ENCODE measurements at places on chromosomes 4 and X.

DNA sequence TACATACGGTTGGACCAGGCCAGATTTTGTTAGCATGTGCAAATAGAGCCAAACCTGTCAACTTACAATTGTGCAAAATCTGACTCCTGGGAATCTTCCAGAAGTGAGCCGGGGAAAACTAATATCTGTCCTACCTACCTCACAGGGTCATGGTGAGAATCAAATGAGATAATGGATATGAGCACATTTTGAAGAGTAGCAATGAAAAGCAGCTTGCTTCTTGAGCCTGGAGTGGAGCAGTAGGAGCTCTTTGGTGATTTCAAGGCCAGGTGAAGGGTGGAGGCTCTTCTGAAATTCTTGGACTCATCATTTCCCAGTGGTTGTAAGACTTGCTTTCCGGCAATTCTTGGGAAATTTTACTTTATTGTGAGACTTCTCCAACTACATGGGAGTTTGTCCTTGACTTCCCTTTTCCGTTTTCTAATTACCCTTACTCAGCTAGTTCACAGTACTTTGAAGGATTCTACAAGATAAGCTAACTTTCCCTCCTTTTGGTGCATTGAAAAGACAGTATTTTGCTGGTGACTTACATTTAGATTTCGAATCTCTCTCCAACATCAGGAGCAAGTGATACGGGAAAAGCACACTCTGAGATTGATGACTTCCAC lies 12.2 kb downstream of the PLAC1 start:
- no peak for DNase-seq

- peak; percentile 1 for DNase-seq
Observed at GRCh38 chrX:70479922-70480659, 35.5 kb downstream of the DLG3 start.

DNA sequence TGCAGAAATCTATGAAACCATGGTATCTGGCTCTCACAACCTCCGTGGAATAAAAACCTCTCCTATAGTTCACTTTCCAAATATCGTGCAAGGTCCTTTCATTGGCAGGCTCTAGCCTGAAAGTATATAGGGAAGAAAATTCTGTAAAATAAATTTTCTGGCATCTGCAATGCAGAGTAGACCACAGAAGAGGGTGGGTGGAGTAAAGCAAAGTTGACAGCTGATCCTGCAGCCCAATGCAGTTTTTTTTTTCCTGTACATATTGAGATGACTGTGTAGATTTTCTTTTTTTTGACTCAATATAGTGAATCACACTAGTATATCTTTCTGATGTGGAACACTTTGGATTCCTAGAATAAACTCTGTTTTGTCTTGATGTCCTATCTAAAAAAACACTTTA lies 56.7 kb downstream of the NPY2R start:
- DNase-seq, result no peak

DNA sequence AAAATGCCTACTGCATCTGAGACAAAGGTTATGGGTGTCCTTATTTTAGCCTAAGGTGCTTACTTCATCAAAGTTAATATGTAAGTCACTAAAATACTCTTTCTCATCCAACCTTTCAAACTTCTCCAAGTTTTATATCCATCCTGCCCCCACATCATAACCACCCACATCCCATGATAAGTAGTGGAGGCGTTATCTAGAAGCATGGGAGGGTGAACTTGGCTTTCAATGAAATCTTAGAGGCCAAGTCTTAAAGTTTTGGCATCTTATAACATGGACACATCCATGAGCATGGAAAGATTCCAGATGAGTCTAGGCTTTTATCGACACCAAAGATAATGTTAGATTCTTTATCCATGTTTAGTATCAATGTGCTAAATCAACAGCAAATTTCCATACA lies 22.9 kb upstream of the SEC24D start:
- DNase-seq, result no peak

- no peak for DNase-seq
Observed at GRCh38 chr4:4388311-4388790, 1.4 kb downstream of the NSG1 start.

GRCh38 chr4:8351931-8352367 lies 82.4 kb downstream of the HTRA3 start:
- no peak for DNase-seq

- DNase-seq, result no peak
Observed at GRCh38 chr4:108685036-108685686, 34.8 kb downstream of the OSTC start.

- no peak for DNase-seq
Observed at GRCh38 chr4:173958445-173958844, 325.0 kb downstream of the FBXO8 start.

DNA sequence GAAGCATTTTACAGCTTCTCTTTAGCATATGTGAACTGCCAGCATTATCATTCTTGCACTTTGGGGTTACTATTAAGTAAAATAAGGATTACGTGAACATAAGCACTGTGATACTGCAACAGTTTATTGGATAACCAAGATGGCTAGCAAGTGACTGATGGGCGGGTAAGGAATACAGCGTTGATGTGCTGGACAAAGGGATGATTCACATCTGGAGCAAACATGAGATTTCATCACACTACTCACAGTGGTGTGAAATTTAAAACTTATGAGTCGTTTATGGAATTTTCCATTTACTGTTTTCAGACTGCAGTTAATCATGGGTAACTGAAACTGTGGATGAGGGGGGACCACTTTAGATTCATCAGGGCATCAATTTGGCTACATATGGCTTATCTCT lies 16.0 kb downstream of the NBDY start:
- no peak for DNase-seq

- no peak for DNase-seq
Observed at GRCh38 chrX:12210196-12210815, 72.0 kb downstream of the FRMPD4 start.

GRCh38 chrX:76155786-76156185 lies 17.1 kb upstream of the PBDC1 start:
- no peak for DNase-seq

DNA sequence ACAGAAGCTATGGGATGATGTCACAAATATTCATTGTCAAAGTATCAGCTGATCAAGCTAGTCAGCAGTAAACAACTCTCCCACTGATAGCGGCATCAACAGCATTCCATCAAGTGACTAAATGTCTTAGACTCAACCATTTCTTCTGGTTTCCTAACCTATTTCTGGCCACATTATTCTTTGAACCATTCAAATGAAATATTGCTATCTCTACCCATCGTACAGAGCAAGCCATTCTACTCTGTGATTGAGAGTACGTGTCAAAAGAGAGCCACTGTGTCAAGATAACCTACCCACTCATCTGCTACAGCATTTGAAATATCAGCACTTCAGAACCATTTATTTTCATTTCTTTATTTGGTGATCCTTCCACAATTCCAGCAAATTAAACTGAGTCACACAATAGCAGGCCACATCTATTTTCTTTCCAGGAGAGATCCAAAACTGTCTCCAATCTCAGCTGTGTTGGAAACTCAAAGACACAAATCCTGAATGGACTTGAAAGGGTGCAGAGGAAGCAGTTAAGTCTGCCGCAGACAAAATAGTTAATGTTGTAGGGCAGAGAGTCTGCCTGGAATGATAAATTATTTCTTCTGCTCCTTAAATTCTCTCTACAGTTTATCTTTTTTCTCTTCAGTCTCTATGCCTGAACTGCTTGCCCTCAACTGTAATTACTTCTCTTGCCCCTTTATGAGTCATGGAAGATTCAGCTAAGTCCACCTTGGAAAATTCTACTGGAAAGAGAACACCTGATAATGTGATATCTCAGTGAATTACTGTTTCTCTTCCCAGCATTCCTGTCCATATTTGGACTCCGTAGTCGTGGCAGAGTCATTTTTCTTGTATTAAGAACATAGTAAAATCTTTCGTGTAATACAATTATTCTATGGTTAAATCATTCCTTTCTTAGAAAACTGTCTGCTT lies 364.8 kb downstream of the PDGFC start:
- DNase-seq, result no peak

- no peak for DNase-seq
Observed at GRCh38 chr4:5770051-5770450, 59.0 kb downstream of the EVC start.

DNA sequence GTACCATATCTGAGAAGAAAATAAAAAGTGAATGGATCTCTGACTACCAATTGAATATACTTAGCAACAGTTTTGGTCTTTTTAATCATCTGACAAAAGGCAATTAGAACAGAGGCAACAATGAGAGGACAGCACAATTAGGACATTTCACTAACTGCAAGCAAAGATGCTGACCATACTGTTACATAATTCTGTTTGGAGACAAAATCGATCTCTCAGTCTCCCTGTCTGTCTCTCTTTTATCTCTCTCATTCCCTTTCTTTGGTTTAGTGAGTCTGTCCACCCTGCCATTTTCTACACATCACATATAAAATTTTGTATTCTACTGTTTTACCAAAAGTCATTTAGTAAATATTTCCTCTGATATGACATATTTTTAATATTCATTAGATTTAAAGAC lies 2.2 kb upstream of the AFM start:
- no peak for DNase-seq

DNA sequence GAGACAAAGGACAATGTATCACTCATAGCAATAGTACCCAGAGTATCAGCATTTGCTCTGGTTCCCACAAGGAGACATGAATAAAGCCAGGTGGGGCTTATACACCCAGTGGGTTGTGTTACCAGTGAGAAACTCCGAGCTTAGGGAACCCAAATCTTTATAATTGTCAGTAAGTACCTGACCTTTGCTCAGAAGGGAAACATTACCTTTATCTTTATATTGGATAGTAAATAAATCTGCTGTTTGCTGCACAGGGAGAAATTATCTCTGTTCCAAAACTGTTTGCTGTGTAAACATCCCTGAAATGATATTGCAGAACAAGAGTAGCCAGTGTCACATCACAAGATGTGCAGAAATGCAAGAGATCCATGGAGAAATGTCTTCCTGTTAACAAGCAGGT lies 12.1 kb upstream of the SLAIN2 start:
- DNase-seq, result peak; percentile 40

GRCh38 chr4:132767901-132768300 lies 381.2 kb upstream of the PCDH10 start:
- no peak for DNase-seq

DNA sequence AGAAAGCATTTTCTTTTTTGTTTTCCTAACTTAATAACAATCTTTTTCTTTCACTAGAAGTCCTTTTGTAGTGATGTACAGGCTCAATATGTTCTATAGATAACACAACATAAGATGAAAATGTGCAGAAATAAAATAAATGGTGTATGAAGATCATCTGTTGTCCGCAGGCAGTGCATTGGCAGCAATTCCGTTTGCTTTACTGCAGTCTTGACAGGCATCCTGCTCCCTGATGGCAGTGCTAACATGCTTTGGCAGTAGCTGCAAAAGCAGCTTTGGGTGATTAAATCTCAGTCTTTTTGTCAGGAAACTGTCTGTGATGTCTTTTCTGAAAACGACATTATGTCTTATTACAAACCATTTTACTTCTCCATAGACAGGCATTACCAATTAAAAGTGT lies 131.4 kb downstream of the TRAM1L1 start:
- no peak for DNase-seq

GRCh38 chr4:5050520-5051277 lies 581 bp upstream of the STK32B start:
- peak; percentile 9 for DNase-seq

GRCh38 chr4:86924811-86925210 lies 10.0 kb upstream of the AFF1 start:
- no peak for DNase-seq

- no peak for DNase-seq
Observed at GRCh38 chr4:15784959-15785634, 7.0 kb downstream of the CD38 start.

DNA sequence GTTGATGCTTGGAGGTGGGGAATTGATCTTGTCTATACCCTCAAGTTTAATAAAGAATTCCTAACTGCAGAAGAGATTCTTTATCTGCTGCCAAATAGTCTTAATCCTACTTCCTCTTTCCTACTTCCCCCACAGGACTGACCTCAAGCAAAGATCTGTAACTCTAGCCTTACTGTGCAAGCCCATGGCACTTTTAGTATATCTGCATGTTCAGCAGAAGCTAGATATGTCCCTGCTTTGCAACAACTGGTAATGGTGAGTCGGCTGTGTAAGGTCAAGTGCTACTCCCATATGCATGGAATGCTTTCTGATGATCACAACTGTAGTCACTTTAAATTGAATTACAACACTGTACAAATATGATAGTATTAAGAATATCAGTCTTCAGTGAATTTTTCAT lies 26.3 kb upstream of the PDS5A start:
- no peak for DNase-seq

- DNase-seq, result no peak
Observed at GRCh38 chrX:12278151-12278550, 139.9 kb downstream of the FRMPD4 start.

GRCh38 chr4:96698831-96699230 lies 858.9 kb downstream of the PDHA2 start:
- no peak for DNase-seq

DNA sequence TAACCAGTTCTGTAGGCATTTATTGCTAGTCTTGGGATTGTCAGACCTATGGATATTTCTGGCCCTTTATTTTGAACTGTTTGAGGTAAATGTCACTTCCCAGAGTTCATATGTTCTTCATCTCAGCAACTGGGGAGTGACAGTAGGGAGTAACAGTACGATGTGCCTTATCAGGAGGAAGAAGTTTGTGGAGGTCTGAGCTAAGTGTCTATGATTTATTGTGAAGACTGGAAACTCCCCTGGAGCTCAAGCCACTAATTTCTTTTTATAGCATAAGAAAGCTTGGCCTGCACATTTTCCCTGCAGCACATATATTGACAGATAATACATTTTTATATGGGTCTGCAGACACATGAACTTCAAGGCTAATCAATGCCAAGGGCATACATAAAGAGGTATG lies 383.8 kb downstream of the GRXCR1 start:
- DNase-seq, result no peak

DNA sequence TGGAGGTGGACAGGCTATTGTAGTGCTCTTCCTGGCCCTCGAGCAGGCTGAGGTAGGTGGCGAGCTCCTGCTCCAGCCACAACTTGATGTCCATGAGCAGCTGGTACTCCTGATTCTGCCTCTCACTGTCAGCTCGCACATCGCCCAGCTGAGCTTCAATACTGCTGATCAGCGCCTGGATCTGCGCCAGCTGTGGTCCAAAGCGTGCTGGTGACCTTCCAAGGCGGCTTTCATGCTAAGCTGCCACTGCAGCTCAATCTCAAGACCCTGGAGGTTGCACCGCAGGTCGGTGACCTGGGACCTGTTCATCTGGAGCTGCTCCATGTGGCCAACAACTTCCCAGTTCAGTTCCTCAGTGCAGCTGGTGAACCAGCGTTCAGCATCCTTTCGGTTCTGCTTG lies 31.2 kb downstream of the LRIT3 start:
- DNase-seq, result no peak

All from NCI-H748 treated with DMSO at 0.1 percent for 48 hours (cell line).